Astrocyte (in vitro differentiated cells and primary cell): ENCODE measurements at places on chromosomes 13 and 19.
A peak's percentile ranks its signal among the peaks of the same experiment; 100 is the strongest.

- DNase-seq: no peak
Observed at GRCh38 chr13:105278943-105279381, 1256.5 kb downstream of the EFNB2 start.

- DNase-seq: no peak
Observed at GRCh38 chr19:41649827-41650226, 23.0 kb upstream of the CEACAM4 start.

DNA sequence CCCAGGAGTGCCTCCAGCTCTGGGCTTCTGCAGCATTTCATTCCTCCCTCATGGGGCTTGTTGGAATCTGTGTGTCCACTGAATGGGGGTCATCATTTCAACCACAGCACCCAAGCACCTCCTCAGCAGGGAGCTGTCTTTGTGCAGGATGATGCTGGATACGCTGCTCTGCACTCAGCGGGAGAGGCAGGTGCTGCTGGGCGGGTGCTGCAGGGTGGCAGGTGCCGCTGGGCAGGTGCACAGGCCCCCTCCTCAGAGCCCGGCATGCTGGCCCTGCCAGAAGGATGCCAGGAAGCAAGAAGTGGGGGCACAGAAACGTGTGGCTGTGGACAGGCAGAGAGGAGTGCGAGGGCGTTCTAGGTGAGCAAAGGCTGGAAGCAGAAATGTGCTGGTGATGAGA lies 121.8 kb upstream of the VSTM2B start:
- no peak for DNase-seq

- DNase-seq: no peak
Observed at GRCh38 chr19:14310055-14310454, 71.2 kb upstream of the ADGRE5 start.

- no peak for DNase-seq
Observed at GRCh38 chr13:110816500-110816899, 98.4 kb downstream of the ANKRD10 start.

DNA sequence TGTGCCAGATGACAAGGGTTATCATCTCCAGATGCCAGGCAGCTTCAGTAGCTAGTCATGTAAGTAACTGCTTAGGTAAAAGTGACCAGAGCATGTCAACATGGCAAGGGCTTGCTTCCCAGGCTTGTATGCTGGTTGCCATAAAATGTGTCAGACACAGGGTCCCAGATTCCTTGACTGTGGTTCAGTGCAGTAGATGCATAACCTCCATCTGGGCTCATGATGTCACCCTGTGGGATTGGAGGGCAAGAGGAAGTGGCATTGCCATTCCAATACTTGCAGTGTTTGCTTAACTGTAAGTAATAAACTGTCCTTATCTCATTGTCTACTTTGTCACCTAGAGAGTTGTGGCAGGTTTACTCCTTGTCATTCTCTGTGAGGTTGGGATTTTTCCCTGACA lies 226.8 kb downstream of the PCDH17 start:
- no peak for DNase-seq

- no peak for DNase-seq
Observed at GRCh38 chr19:34733266-34733745, 737 bp upstream of the ZNF181 start.

DNA sequence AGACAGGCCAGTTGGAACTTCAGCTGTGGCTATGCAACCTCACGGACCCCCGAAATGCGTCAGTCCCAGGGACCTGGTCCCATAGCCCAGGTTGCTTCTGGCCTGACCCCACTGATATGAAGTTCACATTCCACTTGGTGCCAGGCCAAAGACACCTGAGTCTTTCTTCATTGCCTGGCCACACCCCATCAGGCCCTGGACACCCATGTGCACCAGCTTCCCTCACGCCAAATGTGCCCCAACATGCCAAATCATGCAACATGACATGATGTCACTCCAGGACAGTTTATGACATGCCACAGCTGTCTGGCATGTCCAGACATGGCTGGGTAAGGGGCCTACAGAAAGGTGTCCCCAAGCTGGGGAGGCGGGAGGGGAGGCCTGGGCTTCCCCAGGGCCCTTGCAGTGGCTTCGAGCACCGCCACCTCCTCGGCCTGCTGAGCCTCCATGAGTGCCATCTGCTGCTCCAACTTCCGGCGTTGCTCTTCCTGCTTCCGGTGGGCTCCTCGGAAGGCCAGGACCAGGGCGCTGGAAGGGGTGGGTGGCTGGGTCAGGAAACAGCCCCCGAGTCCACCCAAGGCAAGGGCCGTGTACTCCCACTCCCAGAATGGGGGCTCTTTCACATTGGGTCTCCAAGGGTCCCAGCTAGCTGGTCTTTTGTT lies 4.3 kb upstream of the NR2F6 start:
- no peak for DNase-seq

GRCh38 chr13:53054569-53054968 lies 26.0 kb downstream of the OLFM4 start:
- no peak for DNase-seq

DNA sequence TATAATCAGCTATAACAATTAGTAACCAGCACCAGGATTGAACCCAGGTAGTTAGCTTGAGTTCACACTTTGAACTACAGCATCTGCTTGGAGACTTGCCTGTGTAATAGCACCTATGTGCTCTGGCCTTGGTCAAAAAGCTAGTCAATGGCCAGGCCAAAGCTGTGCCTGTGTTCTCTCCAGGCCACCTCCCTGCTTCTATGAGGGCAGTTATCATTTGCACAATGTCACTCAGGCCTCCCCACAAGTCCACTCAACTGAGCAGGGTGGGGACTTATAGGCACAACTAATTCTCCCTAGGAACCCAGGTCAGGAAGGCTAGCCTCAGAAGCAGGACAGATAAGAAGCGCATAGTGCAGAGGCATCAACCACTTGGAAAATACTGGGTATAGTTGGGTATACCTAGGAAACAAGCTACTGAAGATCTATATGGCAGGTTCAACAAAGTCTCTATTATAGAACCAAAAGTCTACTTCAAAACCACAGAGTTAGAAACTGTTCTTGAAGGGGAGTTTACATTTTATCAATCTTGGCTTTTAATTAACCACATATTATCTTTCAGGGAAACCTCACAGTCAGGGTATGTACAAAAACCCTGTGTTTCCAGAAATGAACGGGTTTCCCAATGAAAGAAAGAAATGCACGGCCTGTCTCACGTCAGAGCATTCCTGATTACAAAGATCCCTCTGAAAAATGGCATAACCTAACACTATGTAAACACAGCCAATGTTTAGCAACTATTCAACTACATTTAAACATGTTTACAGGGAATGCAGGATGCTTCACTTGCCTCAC lies 140.9 kb downstream of the ABCC4 start:
- peak; percentile 52 for DNase-seq

DNA sequence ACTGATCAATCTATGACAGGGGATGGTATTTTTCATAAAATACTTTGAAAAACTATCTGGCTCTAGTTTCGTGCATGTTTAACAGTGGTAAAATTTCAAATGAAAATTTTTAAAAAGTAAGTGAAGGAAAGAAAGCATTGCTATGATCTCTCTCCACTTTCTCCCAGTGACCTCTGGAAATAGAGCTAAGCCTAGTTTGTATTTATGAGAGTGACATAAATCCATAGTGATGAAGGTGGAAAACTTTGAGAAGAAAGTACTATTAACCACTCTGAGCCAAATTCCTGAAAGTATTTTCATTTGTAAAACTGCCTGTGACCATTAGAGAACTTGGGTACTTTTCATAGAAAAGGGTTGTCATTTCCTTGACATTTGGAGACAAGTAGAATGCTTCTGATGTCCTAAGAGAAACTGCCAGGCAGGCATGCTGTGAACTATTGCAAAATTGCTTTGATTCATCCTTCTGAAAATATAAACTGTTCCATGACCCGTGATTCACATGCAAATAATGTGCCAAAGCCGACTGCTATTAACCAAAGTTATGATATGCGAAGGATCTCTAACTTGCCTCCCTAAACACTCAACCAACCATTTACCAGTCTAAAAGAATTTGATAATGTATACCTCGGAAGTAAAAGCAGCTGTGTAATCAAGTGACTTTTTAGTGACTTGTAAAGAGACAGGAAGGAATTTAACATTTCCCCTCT lies 133.2 kb downstream of the VWA8 start:
- peak; percentile 92 for DNase-seq

DNA sequence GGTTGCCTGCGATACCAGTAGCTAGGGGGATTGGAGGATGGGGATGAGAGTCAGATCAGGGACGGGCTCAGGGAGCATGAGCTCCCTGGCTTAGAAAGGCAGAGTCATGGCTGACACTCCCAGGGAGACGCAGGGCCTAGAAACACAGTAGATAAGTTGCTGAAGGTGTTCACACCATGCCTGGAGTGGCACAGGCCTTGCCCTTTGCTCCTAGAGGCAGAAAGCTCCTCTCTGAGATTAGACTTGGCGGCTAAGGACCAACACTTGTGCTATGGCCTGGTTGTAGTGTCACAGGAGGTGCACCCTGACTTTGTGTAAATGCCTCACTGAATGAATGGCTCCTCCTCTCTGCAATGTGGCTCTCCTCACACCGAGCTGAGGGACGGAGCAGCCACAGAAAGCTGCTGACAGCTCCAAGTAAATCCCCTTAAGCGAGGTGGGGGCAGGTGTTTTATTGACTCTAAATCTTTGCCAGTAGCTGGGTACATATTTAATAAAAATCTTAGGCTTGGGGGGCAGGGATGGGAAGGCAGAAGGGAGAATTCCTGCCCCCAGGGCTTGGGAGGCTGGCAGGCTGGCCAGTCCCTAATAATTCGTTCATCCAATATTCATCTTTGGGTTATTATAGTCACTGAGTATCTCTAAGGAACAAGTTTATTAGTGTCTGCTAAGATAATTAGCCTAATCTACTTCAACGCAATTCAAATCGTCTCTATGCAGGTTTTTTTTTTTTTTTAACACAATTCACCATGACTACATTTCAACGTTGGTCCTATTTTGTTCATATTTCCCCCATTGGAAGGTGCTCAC lies 54.9 kb downstream of the SIAH3 start:
- DNase-seq: no peak

- DNase-seq: no peak
Observed at GRCh38 chr19:41098762-41099161, 10.5 kb downstream of the CYP2A13 start.

GRCh38 chr19:48568345-48568886 lies 16.4 kb downstream of the SULT2B1 start:
- peak; percentile 85 for DNase-seq

DNA sequence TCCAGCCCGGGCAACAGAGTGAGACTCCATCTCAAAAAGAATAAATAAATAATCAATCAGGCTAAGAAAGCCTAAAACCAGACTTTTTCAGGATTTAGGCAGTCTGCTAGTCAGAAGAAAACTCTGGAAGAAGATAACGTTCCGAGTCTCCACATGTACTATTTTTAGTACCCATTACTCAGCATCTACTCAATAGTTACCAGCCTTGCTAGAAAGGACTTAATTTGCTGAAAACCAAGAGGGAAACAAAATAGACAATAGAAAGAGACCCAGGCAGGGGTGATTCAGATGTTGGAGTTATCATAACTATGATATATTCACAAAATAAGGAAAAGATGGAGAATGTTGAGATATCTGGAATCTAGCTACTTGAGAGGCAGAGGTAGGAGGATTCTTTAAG lies 3.6 kb upstream of the LIN7B start:
- DNase-seq: peak; percentile 47

DNA sequence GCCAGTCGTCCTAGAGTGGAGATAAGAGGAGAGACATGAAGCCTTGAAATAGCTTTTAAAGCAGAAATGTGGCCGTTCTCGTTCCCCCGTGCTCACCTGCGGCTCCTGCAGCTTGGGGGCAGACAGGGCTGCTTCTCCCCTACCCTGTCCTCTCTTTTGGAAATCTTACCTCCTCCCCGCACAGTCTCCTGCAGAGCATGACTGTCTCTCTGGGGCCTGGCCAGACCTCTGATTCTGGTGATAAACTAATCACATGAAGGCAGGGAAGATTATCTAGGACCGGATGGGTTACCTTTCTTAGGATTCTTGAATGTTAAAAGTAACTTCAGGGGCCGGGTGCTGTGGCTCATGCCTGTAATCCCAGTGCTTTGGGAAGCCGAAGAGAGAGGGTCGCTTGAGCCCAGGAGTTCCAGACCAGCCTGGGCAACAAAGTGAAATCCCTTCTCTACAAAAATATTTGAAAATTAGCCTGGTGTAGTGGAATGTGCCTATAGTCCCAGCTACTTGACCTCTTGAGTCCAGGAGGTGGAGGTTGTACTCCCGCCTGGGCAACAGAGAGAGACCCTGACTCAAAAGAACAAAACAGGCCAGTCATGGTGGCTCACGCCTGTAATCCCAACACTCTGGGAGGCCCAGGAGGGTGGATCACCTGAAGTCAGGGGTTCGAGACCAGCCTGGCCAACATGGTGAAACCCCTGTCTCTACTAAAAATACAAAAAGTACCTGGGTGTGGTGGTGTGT lies 8.1 kb downstream of the CEBPA start:
- no peak for DNase-seq

GRCh38 chr13:76029088-76029487 lies 393.0 kb downstream of the LMO7 start:
- no peak for DNase-seq

DNA sequence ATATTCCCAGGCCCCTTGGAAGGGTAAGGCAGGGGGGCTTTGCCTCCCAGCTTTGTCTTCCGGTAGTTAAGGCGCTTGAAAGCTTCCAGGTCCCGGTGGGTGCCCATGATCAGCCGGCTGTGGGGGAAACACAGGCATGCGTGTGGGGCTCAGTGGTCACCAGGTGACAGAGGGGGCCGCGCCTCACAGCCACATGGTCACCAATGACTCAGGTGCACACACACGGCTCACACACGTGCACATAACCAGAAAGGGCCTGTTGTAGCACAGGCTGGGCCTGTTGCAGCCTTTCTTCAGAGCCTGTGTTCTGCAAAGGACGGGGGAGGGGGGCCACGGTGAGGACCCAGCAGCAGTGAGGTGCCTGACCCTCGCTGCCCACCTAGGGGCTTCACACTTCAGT lies 5.9 kb downstream of the NANOS3 start:
- no peak for DNase-seq

DNA sequence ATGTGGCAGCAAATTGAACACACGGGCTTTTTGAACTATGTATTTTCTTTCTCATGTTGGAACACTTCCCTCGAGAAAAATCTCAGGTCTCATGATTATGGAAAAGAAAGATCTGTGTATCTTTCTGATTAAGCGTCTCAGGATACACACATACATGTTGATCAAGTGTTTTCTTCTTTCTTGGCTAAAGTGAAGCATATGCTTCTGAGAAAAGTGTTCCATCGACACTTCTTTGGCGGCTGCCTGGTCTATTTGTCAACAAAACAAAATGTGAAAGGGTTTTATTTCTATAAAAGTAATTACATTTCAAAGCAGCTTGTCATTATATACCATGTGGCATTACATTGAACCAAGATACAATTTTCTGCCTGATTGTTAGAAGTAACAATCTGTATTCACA lies 157.5 kb downstream of the DLEU7 start:
- no peak for DNase-seq
